Activated CD4-positive, alpha-beta T cell treated with anti-CD3 and anti-CD28 coated beads, Interleukin-2, Interleukin-6, amounts not matched to agents 100 ng/mL and 50 ng/mL, durations not matched to agents 16 hours and 8 hours (primary cell): ENCODE measurements at places on chromosomes 4 and X.

GRCh38 chr4:123325241-123325681 lies 71.3 kb upstream of the SPRY1 start:
- no peak for DNase-seq

DNA sequence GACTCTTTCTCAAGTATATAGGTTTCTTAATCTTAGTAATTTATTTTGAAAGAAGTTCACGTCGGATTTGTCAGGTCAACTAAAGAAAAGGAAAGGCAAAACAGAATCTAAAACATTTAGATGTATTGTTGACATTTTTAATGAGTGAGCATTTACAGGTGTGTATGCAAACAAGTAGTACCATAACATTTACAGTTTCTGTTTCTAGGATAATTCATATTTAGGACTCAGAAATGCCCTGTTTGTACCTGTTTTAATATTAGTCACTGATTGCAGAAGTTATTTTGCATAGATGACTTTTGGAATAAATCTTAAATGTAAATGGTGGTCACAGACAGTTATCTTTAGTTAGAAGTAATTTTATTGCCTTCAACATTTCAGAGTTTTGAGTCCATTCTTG lies 151.3 kb upstream of the NUDT6 start:
- DNase-seq = no peak

- no peak for DNase-seq
These were observed 195.7 kb upstream of the CASK start for GRCh38 chrX:42119076-42119475.

DNA sequence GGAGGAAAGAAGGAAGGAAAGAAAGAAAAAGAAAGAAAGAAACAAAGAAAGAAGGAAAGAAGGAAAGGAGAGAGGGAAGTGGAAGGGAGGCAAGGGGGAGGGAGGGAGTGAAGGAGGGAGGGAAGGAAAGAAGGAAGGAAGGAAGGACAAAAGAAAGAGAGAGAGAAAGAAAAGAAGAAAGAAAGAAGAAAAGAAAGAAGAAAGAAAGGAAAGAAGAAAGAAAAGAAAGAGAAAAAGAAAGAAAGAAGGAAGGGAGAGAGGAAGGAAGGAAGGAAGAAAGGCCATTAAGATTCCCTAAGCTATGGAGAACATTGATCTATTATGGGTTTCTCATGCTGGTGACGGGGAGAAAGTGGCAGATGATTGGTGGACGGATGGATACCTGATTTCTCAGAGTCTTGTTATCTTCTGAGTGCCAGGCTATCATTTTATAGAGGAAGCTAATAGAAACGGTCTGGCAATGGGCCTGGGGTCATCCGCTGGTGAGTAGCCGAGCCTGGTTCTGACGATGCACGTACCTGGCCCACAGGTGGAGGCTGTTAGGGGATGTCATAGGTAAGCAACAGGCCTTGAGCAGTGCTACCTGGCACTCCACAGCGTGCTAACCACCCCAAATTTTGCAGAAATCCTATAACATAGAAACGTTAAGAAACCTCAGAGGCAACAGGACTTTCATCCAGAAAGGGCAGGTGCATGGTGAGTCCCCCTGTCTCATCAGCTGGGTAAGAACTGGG lies 142.9 kb downstream of the SHOX start:
- no peak for DNase-seq

GRCh38 chrX:150715184-150715583 lies 22.0 kb downstream of the MTMR1 start:
- no peak for DNase-seq

- no peak for DNase-seq
These were observed 260.9 kb downstream of the SLC7A11 start for GRCh38 chr4:137981277-137981676.

GRCh38 chr4:5409972-5410618 lies 298.3 kb downstream of the EVC2 start:
- no peak for DNase-seq

GRCh38 chrX:150729956-150730355 lies 36.8 kb downstream of the MTMR1 start:
- DNase-seq = no peak

GRCh38 chrX:118164138-118164537 lies 47.5 kb upstream of the KLHL13 start:
- DNase-seq = no peak

DNA sequence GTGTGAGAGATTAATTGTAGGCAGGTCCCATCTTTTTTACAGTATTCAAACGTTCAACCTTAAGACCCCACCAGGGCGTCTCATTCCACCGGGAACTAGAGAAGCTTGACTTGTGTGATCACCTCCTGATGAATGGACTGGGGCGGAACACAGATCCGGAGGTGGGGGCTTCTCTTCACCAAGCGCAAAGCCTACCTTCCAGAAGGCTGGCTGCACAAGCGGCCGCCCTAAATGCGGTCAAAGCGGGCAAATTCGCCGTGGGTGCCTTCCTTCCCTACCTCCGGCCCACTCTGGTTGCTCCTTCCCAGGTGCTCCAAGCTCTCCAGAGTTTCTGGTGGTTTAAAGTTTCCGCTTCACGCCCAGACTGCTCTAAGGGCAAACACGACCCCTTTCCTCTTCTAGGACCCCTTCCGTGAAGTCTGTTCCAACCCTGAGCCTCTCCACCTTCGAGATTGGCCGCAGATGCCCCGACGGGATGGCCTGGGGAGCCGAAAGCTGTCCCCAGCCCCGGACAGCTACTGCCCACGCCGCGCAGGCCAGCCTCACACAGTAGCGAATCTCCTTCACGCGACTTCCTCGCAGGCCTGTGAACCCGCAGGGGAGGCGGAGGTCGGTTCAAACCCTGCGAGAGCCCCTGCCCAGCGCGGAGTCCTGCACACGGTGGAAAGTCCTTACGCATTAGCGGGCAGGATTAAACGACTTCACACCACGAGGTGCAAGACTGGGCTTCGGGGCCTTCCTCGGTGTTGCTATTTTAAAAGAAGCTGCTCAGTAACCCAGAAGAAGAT lies 1.6 kb upstream of the WWC2 start:
- no peak for DNase-seq

DNA sequence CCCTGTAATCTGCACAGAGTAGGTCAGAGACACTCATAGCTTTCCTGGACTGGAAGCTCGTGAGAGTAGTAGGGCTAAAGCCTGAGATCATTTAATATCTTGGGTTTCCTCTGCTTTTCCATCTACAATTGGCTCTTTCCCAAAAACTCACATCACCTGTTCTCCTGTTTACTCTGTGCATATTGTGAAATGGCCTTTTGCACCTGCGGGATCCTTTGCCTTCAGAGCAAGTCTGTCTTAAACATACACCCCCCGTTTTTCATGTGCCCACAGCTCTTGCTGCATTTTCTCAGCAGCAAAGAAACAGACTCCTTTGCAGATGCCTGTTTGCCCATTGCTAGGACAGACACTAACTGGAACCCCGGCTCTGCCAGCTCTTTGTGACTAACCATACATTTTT lies 608.3 kb upstream of the PCDH10 start:
- no peak for DNase-seq

DNA sequence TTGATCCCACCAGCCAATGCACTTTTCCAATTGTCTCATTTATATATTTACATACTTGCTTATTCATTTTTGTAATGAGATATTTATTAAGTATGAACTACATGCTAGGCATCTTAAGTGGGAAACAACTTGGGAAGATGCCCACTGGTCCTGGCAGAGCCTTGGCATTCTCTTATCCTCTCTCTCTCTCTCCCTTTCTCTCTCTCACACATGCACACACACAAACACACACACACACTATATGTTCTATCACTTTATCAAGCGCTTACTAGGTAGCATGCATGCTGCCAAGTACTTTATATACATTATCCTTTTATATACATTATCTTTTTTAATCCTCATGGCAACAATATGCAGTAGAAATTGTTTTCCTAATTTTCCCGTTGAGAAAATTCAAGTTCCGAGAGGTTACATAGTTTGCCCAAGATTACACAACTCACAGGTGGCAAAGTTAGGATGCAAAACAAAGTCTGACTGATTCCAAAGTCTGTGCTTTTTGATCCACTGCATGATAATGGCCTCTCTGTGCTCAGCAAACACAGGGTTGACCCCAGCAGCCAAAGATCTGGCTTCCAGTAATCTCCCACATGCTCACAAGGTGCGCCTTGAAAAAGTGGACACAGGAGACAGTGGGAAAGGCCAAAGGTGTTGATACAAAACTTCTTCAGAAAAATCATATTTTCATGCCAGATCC lies 173.1 kb upstream of the KLF3 start:
- DNase-seq = no peak

- DNase-seq = peak; percentile 29
These were observed 4.2 kb downstream of the CENPVL3 start for GRCh38 chrX:51614353-51615012.

DNA sequence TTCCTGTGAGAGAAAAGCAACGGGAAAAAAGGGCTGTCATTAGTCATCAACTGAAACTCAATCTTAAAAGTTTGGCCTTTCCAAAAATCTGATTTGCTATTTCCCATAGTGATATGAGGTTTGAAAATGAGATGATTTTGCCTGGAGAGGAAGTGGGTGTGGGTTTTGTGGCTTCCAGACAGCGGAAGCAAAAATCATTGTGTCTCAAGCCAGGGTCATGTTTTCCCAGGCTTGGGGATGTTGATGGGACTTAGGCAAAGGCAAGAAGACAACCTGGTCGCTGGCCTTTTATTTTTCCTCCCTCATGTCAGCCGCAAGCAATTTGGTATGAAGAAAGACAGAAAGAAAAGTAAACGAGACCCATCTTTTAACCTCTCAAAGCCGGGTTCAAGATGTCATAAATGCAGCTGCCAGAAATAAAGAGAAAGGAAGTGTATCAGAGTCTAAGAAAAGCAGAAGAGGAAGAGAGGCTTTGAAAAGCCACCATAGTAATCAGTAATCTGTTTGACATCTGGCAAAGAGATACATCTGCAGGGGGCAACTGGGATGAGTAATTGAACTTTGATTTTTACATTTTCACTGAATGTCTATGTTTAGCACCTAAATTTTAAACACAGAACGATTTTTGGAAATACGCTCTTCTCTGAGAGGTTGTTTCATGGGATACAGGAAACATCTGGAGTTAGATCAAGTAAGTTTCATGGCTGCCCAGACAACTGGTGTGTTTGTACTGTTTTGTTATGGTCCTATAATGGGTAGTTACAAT lies 521.6 kb upstream of the SLIT2 start:
- peak; percentile 0 for DNase-seq

DNA sequence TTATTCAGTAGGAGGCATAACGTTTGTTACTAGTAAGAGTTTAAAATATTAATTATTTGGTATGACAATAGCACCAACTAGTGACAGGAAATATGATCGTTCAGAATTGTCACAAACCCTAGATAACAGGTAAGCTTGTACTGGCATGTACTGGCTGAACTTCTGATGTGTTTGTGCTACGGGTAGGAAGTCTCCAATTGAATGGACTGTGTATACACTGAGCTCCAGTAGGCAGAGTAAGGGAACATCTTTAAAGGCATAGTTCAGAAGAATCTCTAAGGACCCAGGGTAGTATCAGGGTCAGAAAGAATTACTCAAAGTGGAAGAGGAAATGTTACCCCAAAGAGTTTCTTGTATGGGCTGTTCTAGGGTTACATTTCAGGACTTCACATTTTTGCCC lies 230.4 kb downstream of the EDA2R start:
- peak; percentile 11 for DNase-seq

- peak; percentile 41 for DNase-seq
These were observed 1.1 kb upstream of the LIN54 start for GRCh38 chr4:83011689-83012199.

DNA sequence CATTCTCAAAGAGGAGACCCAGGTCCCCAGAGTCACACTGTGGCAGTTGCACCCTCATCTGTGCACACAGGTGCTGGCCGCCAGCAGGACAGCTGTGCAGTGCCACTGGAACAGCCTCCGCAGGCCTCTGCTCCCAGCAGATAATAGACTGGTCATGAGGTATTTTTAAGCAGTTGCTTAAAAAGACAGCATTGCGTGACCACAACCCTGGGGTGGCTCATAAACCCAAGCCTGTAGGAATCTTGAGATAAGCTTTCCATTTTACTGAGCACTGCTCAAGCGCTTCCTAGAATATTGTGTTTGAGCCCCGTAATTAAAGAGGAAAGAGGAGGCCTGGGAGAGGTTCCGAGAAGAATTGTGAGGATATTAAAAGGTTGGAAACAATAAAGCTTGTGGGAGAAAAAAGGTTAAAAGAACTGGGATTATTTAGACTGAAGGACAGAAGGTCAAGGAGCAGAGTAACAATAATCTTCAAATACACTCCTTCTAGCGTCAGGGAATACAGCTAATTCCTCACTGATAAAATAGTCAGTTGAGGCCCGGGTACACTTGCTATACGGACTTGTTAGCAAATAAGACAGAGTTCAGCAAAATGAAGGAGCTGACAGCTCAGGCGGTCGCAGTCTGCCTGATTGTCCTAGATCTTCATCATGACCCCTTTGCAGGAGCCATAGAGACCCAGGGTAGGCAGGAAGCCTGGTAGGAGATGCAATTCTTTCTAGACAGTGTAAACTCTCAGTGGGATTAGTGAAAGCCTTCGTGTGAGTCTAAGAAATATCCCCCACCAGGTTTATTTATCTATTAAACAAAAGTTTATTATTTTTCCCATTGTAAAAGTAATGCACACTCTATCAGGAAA lies 86.2 kb upstream of the KIT start:
- DNase-seq = no peak

GRCh38 chr4:14184265-14184664 lies 556.7 kb upstream of the BOD1L1 start:
- no peak for DNase-seq

DNA sequence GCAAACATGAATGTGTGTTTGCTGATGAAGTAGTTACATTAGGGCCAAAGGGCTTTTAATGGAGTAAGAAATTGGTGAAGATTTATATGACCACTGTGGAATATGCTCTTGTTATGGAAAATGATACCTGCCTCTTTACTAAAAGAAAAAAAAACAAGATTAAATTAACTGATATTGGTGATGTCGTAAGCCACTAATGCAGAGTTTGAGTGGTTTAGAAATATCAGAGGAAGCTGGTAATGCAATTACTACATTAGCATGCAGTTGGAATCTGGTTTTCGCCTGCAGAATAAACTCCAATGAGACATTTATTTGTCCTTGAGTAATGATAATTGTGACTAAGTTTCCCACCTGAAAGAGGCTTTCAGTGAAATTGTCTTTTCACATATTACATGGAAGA lies 597.9 kb downstream of the GALNTL6 start:
- no peak for DNase-seq

GRCh38 chr4:10761903-10762302 lies 77.3 kb upstream of the CLNK start:
- DNase-seq = no peak

GRCh38 chrX:19863857-19864223 lies 23.6 kb downstream of the SH3KBP1 start:
- DNase-seq = no peak

DNA sequence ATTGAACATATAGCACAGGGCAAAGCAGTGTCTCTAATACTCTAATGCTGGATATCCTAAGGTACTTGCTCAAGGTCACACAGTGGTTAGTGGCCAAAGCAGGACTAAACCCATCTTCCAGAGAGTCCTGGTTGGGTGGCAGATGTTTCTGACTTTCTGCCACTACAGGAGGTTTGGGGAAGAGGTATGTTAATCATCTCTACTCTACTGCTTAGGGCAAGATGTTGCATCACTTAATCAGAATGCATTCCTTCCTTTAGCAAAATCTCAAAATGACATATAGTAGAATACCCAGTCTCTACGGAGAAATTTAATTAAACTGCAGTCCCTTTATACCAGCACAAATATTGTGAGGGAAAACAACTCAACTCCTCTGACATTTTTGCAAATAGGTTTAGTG lies 190.7 kb upstream of the FAM241A start:
- no peak for DNase-seq

GRCh38 chr4:82753725-82754410 lies 44.7 kb downstream of the SCD5 start:
- DNase-seq = no peak
